ENCODE measurements at places on chromosomes 1 and 21. TPM values are rescaled to one million over a fixed set of nuclear protein-coding genes. Genes with fewer than 3 reads are reported as not detected.

The LGR6 gene
- total RNA-seq = 0.90 TPM

The PEX11B gene
- total RNA-seq = 39.8 TPM

The LCE1B gene
- total RNA-seq = not detected

The RPL22 gene
- 408 TPM for total RNA-seq

The AK5 gene
- total RNA-seq = 6.8 TPM

The IFI44L gene
- total RNA-seq = 0.02 TPM

The LCE1D gene
- not detected for total RNA-seq

The KLHL20 gene
- total RNA-seq = 13.7 TPM

The LMOD1 gene
- not detected for total RNA-seq

The ATP1A2 gene
- total RNA-seq = 0.08 TPM

The SPRR4 gene
- total RNA-seq = not detected

The ABCA4 gene
- total RNA-seq = 0.18 TPM

The OPRD1 gene
- 0.01 TPM for total RNA-seq

The FMN2 gene
- 3.2 TPM for total RNA-seq

The CFHR5 gene
- not detected for total RNA-seq

The LYPD8 gene
- total RNA-seq = 0.12 TPM

The RIIAD1 gene
- total RNA-seq = not detected

The OR14K1 gene
- not detected for total RNA-seq
